ENCODE measurements at places on chromosomes 4 and X.

DNA sequence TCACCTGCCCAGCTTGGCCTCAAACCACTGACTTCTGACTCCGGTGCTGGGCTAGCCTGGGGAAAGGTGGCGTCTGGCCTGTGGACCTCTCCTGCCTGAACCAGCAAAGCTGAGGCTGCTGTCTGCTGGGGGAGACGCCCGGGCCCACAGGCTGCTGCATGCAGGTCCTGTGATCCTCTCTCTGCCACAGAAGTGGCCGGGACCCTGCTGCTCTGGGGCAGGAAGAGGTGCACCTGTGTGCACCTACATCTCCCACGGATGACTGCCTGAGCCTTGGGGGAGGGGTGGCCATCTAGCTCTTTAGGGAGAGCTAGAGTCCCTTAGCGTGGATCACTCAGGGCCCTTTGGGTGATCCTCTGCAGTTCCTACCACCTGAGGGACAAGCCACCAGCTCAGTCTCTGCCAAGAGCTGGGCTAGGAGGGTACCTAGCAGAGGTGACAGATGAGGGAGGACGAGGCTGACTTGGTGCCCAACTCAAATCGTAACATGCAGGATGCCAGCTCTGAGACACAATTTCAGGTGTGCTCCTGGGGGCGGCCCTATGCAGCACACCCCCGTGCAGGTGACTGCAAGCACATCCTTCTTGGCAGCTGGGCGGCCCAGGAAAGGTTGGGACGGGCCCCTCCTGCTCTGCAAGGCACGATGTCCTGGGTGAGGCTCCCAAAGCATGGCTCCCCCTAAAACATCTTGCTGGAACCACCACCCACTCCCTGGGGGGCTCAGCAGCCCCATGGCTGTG lies 22.5 kb downstream of the LETM1 start:
- DNase-seq, result no peak

- no peak for DNase-seq
Measured at GRCh38 chr4:52856801-52857200, 5.3 kb upstream of the RASL11B start.

DNA sequence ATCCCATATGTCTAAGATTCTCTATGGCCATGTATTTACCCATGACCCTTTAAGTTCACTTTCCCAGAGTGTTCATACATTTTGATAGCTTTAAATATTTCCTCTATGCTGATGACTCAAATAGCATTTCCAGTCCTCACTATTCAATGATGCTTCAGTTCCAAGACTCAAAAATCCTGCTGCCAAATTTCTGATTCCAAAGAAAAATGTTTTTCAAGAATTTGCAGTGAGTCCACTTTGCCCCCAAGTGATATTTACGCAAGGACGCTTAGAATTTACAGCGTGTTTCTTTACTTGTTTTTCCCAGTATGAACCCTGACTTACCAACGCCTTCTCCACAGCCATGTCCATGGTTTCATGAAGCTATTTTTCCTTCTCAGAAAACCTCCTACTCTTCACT lies 127.9 kb upstream of the PCDH18 start:
- DNase-seq, result no peak

GRCh38 chrX:124555036-124555595 lies 208.8 kb downstream of the SH2D1A start:
- peak; percentile 59 for DNase-seq

DNA sequence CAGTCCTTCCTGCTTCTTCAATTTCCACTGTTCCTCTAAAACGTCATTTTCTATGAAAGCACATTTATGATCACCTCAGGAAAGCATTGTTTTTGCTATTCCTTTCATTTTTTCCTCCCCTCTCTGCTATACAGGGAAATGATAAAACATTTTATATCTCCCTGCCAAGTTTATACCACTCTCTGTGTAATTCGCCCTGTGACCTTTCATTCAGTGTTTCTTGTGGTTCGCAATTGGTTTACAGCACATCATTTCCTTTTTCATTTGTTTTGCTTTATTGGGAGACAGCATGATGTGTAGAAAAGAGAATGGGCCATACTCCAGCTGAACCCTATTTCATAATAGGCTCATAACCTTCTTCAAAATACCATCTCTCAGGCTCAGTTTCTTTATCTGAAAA lies 99.9 kb upstream of the RAPGEF2 start:
- peak; percentile 69 for DNase-seq

DNA sequence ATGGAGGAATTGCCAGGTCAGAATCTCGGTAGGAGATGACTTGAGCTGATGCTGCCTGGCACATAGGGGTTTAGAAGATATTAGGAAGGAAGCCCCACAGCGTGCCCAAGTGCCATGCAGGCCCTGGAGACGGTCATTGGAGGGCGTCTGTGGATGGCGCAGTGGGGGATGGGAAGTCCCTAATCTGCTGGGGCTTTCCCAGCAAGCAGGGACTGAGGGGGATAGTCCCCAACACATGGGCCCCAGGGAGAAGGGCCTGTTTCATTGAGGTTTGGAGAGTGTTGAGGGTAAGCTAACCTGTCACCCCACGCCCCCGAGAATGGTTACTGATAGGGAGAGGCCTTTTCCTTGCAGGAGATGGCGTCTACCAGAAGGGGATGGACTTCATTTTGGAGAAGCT lies 7.8 kb downstream of the TAFAZZIN start:
- DNase-seq, result no peak

DNA sequence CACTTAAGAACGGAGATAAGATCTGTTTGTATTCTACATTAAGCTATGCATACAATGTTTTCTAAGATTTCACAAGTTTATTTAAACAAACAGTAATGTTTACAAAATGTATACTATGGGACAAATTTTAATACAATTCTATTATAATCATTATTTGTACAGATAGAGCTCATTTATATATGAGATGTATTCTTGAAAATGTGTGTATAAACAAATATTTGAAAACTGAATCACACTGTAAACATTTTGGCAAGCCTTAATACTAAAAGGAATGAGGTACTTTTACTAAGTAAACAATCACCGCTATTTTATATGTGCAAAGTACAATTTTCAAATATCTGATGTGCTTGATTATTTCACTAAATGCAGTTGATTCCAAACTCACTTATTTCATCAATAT lies 119.2 kb upstream of the MAB21L2 start:
- no peak for DNase-seq

DNA sequence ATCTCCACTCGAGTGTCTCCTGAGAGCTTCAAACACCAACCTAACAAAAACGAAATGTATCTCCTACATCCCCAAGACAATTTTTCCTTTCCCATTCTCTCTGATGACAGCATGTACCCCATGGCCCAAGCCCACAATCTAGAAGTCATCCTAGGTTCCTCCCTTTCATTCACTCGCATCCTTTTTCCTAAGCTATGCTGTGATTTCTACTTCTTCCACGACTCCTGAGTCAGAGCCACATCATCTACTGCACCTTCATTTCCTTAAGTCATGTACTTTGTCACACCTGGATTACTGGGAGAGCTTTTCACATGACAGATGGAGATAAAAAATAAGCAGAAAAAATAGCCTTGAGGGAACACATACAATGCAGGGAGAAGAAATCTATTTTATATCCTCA lies 20.1 kb downstream of the C4orf36 start:
- no peak for DNase-seq

GRCh38 chr4:75513526-75514130 lies 575 bp downstream of the RCHY1 start:
- no peak for DNase-seq

- no peak for DNase-seq
Measured at GRCh38 chr4:30930276-30930675, 210.1 kb downstream of the PCDH7 start.

- no peak for DNase-seq
Measured at GRCh38 chr4:153365003-153365402, 20.5 kb downstream of the MND1 start.

- peak; percentile 67 for DNase-seq
Measured at GRCh38 chr4:150849016-150849415, 166.1 kb downstream of the LRBA start.

DNA sequence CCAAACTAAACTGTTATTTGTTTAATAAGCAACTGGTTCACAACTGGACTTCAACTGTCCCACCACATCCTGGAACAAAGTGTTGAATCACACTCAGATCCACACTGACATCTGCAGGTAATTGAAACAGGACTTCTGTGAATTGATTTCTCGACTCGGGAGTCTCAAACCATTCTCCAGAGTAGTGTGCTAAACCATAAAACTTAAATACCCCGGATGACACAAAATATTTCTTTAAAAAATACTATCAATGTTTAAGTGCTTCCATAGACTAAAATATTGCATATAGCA lies 95.4 kb upstream of the PLAC1 start:
- no peak for DNase-seq

GRCh38 chr4:120850018-120850599 lies 72.4 kb downstream of the PRDM5 start:
- peak; percentile 31 for DNase-seq

GRCh38 chr4:86400216-86400615 lies 40.4 kb upstream of the MAPK10 start:
- no peak for DNase-seq
